ENCODE measurements at places on chromosomes 3 and 15.

GRCh38 chr3:187296058-187296457 is 4.5 kb upstream of the MASP1 start:
- no peak for DNase-seq

DNA sequence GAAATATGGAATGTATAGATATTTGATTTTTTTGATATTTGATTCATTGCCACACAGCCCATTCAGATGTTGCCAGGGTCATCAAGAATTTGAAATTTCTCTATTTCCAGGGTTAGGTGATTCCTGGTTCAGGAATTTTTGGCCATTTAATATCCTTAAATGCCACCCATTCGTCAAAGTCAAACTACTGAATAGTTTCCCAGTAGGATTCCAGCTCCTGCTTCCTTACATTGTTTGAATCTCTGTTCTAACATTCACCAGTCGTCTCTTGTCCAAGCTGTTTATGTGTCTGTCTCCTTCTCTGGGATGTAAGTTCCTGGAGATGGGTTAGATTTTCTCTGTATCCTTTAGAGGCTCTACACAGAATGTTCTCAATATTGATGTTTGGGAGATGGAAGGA is 124.9 kb upstream of the TLE3 start:
- no peak for DNase-seq

DNA sequence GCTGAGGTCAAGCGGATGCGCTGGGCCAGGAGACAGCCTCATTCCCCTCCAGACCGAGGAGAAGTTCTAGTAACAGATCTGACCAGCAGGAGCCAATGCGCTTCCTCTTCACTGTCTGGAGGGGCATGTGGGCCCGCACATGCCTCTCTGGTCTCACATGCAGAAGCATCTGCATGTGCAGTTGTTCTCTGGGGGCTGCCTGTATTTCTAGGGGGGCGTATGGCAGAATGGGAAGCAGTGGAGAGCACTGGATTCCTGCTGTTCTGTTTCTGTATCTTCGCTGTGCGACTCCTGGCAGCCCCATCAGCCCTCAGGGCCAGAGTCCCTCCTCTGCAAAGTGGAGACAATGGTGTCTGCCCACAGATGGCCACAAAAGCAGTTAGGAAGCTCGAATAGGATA is 170.4 kb upstream of the IQSEC1 start:
- DNase-seq = no peak

GRCh38 chr15:59703979-59704796 is 15.1 kb upstream of the BNIP2 start:
- DNase-seq = no peak

- no peak for DNase-seq
These were observed at the start of the genes CLCN2 and POLR2H for GRCh38 chr3:184361532-184361931. TSS of gene CLCN2 (minus strand) at chr3:184361605. CDS start at chr3:184361479, 126 bp downstream. TSS of gene POLR2H (plus strand) at chr3:184361710. CDS start at chr3:184363493, 1,783 bp downstream.

DNA sequence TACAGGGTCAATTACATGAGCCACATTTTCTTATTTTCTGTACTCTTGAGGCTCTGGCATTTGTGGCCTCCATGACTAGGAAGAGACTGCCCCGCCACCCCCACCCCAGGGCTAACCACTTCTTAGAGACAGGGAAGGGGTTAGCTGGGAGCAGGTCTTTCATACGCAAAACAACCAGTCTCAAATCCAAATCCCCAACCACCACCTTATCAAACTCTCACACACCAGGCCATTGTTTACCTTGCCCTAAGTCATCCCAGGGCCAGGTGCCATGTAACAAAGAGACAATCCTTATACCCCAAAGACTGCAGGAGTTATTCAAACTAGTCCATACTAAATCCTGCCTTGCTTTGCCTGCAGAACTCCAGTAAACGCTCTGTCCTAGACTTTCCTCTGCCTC is 77.8 kb downstream of the B3GNT5 start:
- DNase-seq = no peak

DNA sequence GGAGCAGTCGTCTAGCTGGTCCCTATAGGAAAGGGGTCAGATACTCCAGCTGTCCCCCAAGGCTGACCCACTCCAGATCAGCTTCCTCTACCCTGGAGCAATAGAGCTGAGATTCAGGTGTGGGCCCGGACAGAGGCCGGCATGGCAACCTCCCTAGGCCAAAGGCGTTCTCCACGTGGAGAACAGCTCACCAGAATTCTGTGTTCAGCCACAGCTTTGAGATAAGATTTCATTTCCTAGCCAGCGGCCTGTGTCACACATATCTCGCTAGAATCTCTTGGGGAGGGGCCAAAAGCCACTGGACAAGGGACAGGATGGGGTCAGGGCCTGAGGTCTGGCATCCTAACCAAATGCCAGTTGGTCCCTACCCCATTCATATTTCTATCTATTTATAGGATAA is 20.1 kb downstream of the SRGAP3 start:
- DNase-seq = no peak

GRCh38 chr3:124592658-124593441 is 137.4 kb upstream of the UMPS start:
- no peak for DNase-seq

DNA sequence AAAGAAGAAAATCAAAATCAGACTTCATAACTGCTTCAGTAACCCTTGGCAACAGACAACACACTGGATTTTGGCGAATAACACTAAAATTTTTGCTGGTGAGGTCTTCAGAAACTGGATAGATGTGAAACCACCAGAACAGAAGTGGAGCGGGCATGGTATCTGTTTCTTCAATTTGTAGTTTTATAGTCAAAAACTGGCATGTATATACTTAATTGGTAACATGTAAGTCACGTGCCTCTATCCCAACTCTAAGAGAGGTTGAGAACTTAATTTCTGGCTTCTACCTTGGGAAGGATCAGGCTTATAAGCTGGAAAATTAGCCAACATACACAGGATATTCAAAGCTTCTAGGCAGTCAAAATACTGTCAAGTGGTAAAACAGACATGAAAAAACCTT is 172.6 kb upstream of the CHL1 start:
- DNase-seq = no peak

- DNase-seq = no peak
These were observed 260.9 kb upstream of the HES1 start for GRCh38 chr3:193874997-193875593.

GRCh38 chr3:141407047-141407446 is 38.7 kb downstream of the ZBTB38 start:
- no peak for DNase-seq

DNA sequence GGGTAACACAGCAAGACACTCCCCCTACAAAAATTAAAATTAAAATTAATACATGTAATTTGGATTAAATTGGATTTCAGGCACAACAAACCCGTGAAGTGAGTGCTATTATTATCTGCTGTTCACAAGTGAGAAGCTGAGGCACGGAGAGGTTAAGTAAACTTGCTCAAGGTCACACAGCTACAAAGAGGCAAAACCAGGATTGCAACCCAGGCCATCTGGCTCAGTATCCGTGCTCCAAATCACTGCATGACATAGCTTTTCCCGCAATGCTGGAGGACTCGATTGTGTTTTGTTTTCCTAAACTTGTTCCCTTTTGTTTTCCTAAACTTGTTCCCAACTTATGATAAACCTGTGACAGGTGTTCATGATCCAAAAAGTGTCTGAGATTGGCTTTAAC is 19.9 kb upstream of the C15orf39 start:
- no peak for DNase-seq

All from stimulated activated CD8-positive, alpha-beta memory T cell treated with anti-CD3 and anti-CD28 coated beads, Interleukin-4, amount 100 ng/mL, for 4 hours (primary cell).